ENCODE measurements at places on chromosomes 13 and 19.

GRCh38 chr19:18967358-18968146 lies 26.5 kb upstream of the HOMER3 start:
- DNase-seq: no peak

GRCh38 chr19:27744926-27745768 lies 1467.8 kb downstream of the UQCRFS1 start:
- DNase-seq: peak; percentile 24

DNA sequence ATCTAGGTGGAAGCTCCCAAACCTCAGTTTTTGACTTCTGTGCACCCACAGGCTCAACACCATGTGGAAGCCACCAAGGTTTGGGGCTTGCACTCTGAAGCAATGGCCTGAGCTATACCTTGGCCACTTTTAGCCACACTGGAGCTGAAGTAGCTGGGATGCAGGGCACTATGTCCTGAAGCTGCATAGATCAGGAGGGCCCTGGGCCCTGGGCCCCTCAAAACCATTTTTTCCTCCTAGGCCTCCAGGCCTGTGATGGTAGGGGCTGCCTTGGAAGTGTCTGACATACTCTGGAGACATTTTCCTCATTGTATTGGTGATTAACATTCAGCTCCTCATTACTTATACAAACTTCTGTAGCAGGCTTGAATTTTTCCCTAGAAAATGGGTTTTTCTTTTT lies 273.7 kb downstream of the FGF9 start:
- DNase-seq: no peak

GRCh38 chr13:59510386-59510785 lies 653.3 kb downstream of the DIAPH3 start:
- no peak for DNase-seq

DNA sequence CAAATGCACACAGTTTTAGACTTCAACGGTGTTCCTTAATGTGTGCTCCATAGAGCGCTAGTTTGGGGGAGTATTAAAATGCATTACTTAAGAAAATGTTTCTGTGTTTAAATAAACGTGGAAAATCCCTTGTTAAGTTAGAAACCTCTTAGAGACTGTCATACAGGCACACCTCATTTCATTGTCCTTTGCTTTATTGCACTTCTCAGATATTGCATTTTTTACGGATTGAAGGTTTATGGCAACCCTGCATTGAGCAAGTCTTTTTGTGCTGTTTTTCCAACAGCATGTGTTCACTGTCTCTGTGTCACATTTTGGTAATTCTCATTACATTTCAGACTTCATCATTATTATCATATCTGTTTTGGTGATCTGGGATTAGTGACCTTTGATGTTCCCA lies 244.0 kb downstream of the GGACT start:
- no peak for DNase-seq

DNA sequence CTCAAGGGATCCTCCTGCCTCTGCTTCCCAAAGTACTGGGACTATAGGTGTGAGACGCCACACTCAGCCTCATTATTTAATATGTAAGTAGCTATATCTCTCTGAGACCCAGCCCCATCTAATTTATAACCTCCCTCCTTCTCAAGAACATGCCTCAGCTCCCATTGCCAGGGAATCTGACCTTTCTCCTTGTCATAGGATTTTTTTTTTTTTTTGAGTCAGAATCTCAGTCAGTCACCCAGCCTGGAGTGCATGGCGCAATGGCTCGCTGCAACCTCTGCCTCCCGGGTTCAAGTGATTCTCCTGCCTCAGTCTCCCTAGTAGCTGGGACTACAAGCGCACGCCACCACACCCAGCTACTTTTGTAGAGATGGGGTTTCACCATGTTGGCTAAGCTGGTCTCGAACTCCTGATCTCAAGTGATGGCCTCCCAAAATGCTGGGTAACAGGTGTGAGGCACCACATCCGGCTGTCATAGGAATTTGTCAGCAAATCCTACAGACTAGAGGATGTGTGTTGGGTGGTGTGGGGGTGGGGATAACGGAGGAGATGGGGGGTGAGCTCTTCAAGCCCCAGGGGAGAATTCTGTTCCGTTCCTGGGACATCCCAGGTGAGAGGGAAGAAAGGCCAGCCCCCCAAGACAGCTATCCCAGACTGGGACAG lies 5.1 kb upstream of the EPS8L1 start:
- DNase-seq: no peak

DNA sequence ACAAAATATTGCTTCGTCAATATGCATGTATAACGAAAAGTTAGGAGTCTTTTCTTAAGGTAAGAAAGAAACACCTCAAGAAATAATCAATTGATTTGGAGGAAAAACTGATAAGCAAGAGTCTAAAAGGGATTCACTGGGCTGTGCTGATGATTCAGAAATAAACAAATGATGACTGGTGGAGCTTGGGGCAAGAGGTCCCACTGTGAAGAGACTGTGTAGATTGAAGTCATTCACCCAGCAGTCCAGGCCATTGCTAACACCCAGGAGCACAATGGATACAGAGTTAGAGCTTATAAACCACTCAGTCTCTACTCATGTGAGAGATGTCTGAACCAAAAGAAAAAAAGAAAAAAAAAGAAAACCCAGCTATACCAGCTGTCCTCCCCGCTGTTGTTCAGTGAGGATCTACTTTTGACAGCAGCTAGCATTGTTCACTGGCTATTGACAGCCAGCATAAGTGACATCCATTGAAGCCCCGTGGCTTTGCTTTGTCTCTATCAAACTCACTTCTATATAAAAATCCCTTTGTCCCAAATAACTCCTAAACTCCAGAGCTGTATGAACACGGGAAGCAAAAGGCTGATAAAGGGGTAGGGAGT lies 255.5 kb downstream of the KCTD12 start:
- no peak for DNase-seq

DNA sequence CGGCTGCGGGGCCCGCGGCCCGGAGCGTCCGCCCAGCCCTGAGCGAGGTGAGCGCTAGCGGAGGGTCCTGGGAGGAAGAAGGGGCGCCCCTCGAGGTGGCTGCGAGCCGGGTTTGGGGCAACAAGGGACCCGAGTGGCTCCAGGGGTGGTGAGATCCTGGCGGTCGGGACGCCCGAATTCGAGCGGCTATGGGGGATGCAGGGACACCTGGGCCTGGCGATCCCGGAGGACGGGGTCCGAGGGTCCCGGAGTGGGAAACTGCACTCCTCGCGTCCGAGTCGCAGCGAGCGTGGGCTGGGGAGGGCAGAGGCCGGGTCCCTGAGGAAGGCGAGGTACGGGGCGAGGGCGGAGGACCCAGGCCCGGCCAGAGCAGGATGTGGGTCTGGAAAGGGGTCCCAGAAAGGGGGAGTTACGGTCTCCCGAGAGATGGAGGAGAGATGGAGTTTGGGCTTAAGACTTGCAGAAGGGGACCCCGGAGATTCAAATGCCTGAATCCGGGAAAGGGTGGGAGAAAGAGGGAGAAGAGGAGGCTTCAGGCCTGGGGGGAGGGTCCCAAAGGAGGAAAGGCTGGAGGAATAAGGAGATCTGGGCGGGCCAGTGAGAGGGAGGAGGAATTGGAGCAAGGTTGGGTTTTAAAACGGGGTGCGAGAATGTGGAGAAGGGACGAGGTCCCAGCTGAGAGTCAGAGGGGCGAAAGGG lies 542 bp downstream of the CACNG7 start:
- no peak for DNase-seq

DNA sequence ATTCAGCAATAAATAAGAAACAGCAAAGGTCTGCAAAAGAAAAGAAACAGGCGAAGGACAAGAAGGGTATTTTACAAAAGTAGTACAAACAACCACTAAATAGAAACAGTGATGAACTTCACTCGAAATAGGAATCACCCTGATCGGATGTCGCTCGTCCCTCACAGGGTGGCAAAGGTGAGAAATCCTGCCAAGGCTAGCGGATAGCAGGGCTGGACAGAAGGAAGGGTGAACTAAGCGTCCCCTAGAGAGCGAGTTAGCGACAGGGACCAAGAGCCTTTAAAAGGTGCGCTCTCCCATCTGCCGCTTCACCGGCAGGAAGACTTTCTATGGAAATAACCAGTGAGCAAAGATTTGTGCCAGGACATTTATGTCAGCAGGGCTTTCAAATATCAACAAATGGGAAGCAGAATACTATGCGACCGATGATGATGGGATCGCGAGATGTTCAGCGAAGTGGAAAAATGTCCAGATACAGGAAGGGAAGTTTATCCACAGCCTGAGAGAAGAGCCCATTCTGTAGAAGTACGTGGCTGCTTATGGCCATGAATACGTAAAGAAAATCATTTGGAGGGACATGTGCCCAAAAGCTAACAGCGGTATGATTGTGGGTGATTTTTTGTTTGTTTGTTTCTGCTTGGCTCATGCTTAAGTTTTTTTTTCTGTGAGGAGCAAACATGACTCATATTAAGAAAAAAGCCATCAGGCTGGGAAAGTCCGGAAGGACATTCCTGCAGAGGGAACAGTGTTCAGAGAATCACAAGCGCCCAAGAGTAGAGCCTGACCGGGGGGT lies 18.9 kb downstream of the ELAVL1 start:
- DNase-seq: no peak

DNA sequence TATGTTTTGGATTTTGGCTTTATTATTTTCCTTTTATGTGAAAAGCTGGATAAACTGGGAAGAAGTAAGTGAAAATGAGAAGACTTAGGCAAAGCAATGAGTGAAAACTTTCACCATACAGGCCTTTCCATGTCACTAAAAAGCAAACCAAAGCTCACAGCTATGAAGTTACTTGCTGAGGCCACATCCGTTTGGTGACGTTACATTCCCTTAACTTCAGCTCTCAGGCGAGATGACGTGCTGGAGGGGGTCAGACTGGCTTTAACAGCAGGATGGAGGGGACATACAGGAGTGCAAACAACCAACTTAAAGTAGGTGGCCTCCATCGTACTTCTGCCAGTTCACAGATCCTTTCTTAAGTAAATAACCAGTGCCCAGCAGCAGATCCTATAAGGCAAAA lies 522.3 kb downstream of the MYO16 start:
- DNase-seq: no peak

- DNase-seq: no peak
These were observed 110.8 kb downstream of the TBC1D4 start for GRCh38 chr13:75371203-75371602.

- DNase-seq: no peak
These were observed 46.1 kb upstream of the TSC22D1 start for GRCh38 chr13:44622261-44622660.

- DNase-seq: no peak
These were observed 9.6 kb downstream of the CARD8 start for GRCh38 chr19:48246101-48246500.

DNA sequence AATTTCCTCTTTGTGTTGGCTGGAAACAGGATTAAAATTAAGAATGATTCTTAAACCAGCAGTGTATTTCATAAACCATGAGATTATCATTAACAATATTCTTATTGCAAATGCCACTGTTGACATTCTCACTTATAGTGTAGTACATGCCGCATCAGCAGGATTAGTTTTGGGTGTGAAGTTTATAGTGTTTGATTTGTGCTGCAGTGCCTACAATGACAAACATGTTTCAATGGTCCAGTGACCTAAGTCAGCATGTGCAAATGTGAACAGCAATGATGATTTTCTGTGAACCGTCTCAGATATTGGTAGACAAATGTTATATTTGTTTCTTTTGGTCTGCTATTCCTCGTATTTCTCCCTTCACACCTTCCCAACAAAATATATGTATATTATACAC lies 49.8 kb upstream of the TDRD3 start:
- no peak for DNase-seq

GRCh38 chr13:70424428-70424827 lies 316.2 kb upstream of the KLHL1 start:
- DNase-seq: no peak

All from coronary artery (tissue), 2 donors.